CD4-positive, alpha-beta T cell treated with Interleukin-10 for 1 hour (primary cell): ENCODE measurements at places on chromosomes 12 and 14.

- no peak for DNase-seq
Observed at GRCh38 chr14:30016002-30016401, 88.4 kb upstream of the PRKD1 start.

GRCh38 chr14:21454843-21455544, 929 bp downstream of the CHD8 start:
- DNase-seq: peak; percentile 51

DNA sequence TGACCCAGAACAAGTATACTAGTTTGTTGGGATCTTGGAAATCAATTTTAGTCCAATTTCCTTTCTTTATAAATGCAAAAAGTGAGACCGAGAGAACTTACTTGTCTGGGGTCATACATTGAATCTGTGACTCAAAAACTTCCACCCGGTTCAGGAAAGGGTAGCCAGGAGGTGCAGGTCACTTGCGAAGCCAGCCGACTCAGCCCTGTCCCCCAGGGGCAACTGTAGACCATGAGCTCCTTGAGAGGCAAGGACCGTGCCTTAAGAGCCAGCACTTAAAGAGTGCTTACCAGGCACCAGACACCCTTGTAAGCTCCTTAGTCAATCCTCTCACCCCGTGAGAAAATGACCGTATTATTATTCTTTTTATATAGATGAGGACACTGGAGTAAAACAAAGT, 505 bp upstream of the BCDIN3D start:
- no peak for DNase-seq

GRCh38 chr14:96016501-96017160, 22.5 kb upstream of the C14orf132 start:
- no peak for DNase-seq

- DNase-seq: peak; percentile 17
Observed at GRCh38 chr12:22624548-22624869, 462 bp upstream of the ETNK1 start.

GRCh38 chr14:39666386-39666785, 234.2 kb upstream of the FBXO33 start:
- no peak for DNase-seq

- peak; percentile 86 for DNase-seq
Observed at GRCh38 chr14:23057757-23058653, 685 bp upstream of the CDH24 start.

- no peak for DNase-seq
Observed at GRCh38 chr12:37720846-37721245, 595.7 kb upstream of the ALG10B start.

- DNase-seq: no peak
Observed at GRCh38 chr14:74705613-74706500, 7.0 kb downstream of the AREL1 start.

DNA sequence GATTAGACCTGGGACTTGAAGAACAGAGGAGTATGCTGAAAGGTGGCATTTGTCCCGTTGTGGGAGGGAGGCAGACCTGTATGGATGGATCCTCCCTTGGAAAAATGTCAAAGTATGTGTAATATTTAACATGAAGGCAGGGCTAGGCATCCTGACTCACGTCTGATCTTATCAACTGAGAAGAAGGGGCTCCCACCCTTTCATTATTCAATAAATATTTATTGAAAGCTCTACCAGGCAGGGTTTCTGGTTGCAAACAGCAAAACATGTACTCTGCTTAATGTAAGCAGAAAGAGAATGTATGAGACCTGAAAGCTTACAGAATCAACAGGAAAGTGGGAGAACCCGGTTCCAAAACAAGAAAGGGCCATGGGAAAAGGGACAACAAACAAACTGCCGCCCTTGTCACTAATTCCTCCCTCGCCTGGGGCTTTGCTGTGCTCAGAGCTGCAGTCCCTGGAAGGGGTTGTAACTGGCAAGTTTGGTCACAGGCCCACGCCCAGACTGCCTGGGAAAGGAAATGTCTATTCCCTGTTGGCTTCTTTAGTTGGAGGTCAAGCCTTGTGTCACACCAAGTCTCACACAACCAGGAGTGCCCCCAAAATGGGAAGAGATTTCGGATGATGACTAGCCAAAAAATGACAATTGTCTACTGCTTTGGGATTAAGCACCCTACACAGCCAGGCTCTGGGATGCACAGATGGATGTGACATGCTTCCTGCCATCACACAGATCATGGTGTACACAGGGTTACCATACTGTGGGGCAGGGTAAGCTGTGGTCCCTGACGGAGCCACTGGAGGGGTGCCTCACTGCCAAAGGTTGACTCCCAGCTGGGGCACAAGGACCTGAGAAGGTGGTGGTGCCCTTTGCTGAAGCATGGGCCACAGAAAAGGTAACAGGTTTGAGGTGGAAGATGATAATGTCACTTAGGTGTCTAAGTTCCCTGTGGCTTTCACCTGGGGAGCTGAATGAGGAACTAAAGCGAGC, 36.8 kb downstream of the RAB35 start:
- DNase-seq: no peak

- DNase-seq: no peak
Observed at GRCh38 chr12:111314953-111315539, 53.8 kb downstream of the PHETA1 start.

DNA sequence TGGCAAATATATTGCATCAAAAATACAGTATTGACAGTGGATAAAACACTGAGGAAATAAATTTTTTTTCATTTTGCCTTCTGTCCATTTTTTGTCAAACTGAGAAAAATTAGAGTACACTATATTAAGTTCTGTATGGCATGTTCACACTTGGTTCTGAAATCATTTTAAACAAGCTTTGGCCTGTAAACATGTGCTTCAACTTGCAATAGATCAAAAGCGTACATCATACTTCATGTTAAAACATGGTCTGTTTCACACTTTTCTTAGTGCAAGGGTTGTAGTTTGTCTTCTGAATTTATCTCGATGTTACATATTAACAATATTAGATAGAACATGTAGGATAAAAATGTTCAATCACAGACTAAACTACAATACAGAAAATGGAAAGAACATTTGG, 208.0 kb downstream of the PCNX1 start:
- no peak for DNase-seq

DNA sequence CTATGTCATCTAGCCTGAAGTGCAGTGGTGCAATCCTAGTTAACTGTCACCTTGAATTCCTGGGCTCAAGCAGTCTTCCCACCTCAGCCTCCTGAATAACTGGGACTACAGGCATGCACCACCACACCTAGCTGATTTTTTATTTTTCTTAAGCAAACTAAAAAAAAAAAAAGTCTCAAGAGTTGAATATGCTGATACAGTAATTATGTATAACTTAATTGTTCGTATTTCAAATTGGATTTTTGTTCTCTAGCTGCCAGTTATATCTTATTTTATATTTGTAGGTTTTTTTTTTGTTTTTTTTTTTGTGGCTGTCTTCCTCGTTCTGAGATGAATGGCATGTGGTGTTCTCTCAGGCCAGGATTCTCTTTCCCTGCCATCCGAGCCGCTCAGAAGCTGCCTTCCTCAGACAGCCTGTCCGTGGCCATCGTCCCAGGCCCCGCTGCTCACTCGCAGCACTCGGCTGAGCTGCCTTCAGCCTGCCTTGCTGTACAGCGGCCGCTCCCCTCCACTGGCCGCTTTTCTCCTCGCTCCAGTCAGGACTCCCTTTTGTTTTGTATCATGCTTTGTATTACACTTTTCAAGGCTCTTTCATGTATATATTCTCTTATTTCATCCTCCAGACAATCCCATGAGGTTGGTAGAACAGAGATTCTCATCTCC, 53.3 kb downstream of the WDR20 start:
- no peak for DNase-seq

DNA sequence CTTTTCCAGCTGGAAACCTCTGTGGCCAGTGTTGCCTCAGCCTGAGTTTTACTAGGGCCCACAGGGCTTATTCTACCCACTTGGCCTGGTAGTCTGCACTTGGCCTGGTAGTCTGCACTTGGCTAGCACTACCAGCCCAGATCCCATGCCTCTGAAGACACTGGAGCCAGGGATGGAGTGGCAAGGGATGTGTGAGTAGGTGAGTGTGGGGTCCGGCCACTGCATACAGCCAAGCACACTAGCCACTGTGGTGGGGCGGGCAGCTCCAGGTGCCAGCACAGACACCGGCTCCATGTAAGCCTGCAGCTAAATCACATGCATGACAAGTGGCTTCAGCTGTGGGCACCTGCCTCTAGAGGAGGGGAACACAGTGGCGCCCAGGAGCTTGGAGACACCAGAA, 63.4 kb upstream of the NAV3 start:
- DNase-seq: no peak

GRCh38 chr14:37168721-37169120, 3.7 kb downstream of the SLC25A21 start:
- DNase-seq: no peak

DNA sequence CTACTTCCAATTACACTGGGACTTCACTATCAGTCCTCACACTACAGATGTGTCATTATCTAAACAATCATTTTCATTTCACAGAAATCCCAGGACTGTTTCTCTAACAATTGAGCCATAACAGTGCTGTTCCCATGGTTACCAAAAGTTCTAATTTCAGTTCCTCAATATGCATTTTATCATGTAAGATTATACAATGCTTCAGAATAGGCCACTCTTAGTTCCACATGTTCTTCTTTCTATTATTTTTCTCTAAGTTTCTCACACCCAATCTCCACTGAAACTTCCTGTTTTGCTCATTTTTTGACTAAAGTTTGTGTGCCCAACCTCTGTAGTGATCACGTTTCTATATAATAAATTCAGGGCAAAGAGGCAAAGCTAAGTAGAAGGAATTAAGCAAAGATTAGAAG, 185.8 kb downstream of the DUSP6 start:
- DNase-seq: peak; percentile 35

DNA sequence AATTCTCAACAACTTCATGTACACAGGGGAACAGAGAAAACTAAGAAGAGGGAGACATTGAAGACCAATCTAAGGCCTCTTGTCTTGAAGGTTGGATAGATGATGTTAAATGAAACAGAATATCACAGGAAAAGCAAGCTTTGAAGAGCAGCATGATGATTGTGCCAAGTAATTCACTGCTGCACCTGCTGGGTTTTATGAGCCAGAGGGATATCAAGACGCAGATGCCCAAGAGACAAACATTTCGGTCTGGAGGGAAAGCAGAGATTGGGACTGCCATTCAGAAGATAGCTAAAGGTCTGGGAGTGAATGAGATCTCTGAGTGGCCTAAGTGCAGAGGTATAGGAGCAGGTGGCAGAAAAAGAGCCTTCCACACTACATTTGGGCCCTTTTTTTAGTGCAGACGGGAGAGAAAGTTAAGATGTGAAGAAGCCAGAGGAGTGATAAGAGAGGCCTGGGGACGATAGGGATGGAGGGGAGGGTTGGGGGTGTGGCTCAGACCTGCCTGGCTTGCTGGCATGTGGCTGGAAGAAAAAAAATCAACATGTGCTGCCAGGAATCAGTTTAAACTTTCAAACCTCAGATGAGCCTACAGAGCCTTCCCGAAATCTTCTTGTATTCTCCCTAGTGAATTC, 200.6 kb downstream of the AEBP2 start:
- no peak for DNase-seq
